ENCODE measurements at places on chromosomes 12 and 14. TPM values are rescaled to one million over a fixed set of nuclear protein-coding genes. Genes with fewer than 3 reads are reported as not detected.

KRT82 gene
- polyA plus RNA-seq: not detected

DPY19L2 gene
- polyA plus RNA-seq: not detected

PRICKLE1 gene
- 17.0 TPM for polyA plus RNA-seq

GPX2 gene
- polyA plus RNA-seq: not detected

DCN gene
- polyA plus RNA-seq: not detected

HNF1A gene
- polyA plus RNA-seq: not detected

ETV6 gene
- 9.8 TPM for polyA plus RNA-seq

HHIPL1 gene
- 0.24 TPM for polyA plus RNA-seq

SLC17A8 gene
- not detected for polyA plus RNA-seq

KRT1 gene
- 0.25 TPM for polyA plus RNA-seq
